ENCODE measurements at places on chromosomes 1 and 21. TPM values are rescaled to one million over a fixed set of nuclear protein-coding genes. Genes with fewer than 3 reads are reported as not detected.

GRCh38 chr1:96234299-96234698, 487.3 kb upstream of the PTBP2 start:
- DNase-seq = no peak

DNA sequence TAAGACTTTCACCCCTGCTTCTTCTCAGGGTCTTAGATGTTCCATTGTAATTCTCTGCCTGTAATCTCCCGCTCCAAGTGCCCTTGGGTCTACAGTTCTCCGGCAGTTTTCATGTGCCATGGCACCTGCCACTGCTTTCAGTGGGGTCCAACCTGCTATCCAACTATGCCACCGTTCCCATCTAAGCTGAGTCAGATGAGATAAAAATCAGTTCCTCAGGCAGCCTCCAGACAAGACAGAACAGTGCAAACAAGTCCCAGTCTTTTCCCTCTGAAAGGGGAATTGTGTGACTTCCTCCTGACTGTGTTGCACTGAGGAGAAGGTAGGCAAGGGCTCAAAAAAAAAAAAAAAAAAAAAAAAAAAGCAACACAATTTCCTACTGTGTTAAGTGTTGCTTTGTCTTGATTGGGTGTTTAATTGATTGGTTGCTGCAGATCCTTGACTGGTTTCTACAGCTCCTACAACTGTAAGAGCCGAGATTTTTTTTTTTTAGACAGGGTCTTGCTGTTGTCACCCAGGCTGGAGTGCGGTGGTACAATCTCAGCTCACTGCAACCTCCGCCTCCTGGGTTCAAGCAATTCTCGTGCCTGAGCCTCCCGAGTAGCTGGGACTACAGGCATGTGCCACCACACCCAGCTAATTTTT, 50.7 kb downstream of the EBNA1BP2 start:
- DNase-seq = no peak

DNA sequence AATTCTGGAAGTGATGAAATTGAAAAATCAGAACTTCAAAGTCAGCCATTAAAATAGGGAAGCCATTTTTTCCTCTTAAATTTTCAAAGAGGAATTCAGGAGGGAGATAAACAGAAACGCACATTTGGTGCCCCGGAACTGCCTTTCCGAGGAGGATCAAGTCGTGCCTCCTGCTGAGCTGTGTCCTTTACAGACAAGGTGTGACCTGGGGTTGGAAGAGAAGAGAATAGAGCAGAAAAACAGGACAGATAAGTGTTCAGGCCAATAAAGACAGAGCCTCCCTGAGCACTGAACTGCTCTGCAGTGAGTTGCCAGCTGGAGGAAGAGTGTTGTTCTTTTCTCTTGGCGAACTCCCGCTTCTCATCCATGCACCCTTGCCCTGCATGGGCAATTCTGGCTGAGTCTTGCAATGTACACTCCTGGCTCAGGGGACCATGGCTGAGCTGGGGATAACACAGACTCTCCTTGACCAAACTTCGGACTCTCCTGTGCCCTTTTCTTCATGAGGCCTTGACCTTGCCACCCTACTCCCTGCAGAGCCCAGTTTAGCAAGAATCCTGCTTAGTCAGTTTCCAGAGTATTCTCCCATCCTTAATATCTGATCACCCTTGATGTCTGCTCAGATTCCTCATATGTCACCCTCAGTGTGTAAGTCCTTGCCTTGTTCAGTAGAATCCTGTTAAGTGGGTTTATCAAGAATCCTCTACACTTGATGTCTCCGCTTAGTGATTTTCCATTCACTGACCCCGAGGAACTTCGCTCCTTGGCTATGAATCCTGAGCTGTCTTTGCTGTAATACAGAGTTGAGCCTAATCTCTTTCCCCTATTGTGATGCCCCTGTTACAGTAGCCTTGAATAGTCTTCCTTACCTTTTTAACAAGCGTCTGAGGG, 1.3 kb upstream of the MTARC1 start:
- no peak for DNase-seq

The IGSF9 gene
- total RNA-seq = 19.4 TPM

The FCRL4 gene
- not detected for total RNA-seq

The PM20D1 gene
- 0.23 TPM for total RNA-seq

DNA sequence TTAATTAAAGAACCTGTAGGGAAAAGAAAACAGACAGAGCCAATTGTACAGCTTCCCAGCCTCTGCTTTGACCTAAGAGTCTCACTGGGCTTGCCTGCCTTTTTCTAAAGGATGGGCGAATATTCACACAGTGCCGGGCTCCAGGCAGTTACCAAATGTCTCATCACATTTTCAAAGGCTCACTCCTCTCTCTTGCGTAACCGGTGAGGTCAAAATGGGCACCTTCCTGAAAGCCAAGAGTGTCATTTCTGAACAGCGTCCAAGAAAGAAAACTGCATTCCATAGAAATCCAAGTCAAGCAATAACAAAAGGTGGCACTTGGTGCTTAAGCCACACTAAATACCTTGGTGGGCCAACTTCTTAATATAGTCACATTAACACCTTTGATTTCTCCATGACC, 710 bp upstream of the PALMD start:
- no peak for DNase-seq

DNA sequence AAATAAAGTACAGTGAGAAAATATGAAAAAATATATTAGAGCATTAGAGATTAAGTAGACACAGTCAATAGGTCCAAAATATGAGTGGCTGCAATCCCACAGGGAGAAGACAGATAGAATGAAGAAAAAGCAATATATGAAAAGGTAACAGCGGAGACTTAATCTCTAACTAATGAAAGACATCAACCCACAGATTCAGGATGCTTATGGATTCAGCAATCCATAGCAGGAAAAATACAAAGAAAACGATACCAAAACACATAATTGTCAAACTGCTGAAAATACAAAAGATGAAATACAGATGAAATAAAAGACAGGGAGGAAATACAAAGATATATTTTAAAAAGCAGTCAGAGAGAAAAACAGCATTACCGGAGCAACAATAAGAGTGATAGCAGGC, 56.7 kb upstream of the SLFNL1 start:
- DNase-seq = no peak

- DNase-seq = no peak
Measured at GRCh38 chr1:176164014-176164678, 42.9 kb downstream of the COP1 start.

The ADCY10 gene
- 0.34 TPM for total RNA-seq

- no peak for DNase-seq
Measured at GRCh38 chr1:207822602-207823451, 71.0 kb downstream of the CD46 start.

The ERICH3 gene
- 0.07 TPM for total RNA-seq

The NCMAP gene
- total RNA-seq = 0.41 TPM
